Urinary bladder (tissue), 4 donors: ENCODE measurements at places on chromosomes 16 and 17. TPM values are rescaled to one million over a fixed set of nuclear protein-coding genes. Genes with fewer than 3 reads are reported as not detected.

GRCh38 chr16:20931066-20931600 is 30.6 kb downstream of the LYRM1 start:
- no peak for DNase-seq

DNA sequence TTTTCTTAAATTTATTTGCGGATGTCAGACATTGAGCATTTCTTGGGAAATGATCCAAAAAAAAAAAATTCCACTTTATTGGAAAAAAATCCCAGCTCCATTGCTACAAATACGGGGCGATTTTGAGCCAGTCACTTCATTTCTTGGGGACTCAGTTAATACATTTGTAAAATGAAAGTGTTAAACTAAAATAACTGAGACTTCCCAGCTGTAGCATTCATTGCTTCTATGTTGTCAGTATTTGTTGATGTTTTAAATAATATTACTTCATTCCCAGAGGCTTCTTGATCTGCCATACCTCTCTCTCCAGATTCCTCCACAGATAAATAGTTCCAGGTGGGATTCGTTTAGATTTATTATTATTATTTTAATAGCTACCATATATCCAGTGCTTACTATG is 77.1 kb upstream of the HS3ST3A1 start:
- DNase-seq, result no peak

- no peak for DNase-seq
Observed at GRCh38 chr17:78973196-78973595, 6.5 kb downstream of the LGALS3BP start.

DNA sequence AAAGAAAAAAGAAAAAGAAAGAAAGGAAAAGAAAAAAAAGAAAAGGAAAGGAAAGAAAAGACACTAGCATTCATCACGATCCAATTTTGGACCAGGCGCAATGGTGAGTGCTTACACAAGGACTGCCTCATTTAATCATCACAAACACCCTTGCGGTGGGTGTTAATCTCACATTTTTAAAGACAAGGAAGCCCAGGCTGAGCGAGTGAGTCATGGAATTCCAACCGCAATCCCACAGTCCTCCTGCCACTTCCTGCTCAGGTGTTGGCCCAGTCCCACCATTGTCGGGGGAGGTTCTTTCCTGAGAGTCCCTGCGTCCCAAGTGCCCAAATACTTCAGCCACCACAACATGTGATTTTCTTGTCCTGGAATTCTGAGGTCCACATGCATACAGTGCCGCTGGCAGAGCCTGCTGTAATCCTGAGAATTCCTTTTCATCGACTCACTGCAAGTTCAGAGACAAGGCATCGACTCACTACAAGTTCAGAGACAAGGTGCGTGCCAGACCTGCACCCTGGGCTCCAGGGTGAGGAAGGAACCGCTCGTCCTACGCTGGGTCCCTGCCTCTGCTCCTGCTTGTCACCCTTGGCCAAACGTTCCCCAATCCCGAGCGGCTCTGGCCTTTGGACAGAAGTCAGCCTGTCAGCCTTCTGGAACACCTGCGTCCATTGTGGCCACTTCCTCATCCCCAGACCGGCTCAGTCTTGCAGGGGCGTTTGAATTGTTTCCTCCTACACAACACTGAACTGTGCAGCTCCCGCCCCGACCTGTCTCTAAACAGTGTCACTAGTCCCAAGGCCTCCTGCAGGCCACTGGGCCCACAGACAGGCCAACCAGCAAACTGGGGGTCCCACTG is 5.8 kb downstream of the ZG16B start:
- no peak for DNase-seq

- DNase-seq, result peak; percentile 25
Observed at GRCh38 chr17:50798424-50799288, 31.3 kb upstream of the ANKRD40CL start.

The KRTAP9-4 gene
- not detected for polyA plus RNA-seq

The CLDN7 gene
- 34.4 TPM for polyA plus RNA-seq

The HSD3B7 gene
- polyA plus RNA-seq, result 20.3 TPM

The PDILT gene
- polyA plus RNA-seq, result not detected
